ENCODE measurements at places on chromosomes 6 and 20. TPM values are rescaled to one million over a fixed set of nuclear protein-coding genes. Genes with fewer than 3 reads are reported as not detected.

ASF1A gene
- total RNA-seq = 12.6 TPM

CALHM4 gene
- total RNA-seq = not detected

SEL1L2 gene
- total RNA-seq = 3.8 TPM

CCN6 gene
- not detected for total RNA-seq

IMPG1 gene
- total RNA-seq = not detected

KHDC3L gene
- total RNA-seq = not detected

AVP gene
- not detected for total RNA-seq

BCAS4 gene
- total RNA-seq = 9.1 TPM

GRCh38 chr6:140779991-140780596 lies 1352.6 kb upstream of the GJE1 start:
- no peaks in the 10 kb centered on the region for H3K4me1 ChIP-seq
- DNase-seq = no peak
- H3K36me3 ChIP-seq = no peaks in the 10 kb centered on the region

DNA sequence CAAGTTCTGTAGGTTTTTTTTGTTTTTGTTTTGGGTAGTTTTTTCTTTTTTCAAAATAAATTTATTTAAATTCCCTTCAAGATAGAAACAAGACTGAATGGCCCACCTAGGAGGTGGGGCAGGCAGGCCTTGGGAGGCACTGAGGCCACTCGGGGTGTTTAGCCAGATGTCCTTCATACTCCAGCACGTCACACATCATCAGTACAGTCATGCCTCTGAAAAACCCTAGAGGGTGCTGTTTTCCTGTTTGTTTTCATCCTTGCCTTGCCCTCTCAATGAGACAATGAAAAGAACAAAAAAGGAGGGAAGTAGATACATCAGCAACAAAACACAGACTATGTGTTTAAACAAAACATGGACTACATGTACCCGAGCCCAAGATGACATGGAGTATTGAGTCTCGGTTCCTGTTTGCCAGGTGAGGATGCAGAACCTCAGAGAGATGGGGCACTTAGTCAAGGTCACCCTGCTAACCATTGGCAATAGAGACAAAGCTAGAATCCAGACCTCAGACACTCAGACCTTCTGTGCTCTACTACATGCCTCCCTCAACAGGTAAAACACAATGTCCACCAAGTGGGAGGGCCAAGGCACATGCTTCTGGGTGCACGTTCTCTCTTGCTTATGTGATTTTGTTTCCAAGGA lies 26.8 kb upstream of the CLIC5 start:
- no peaks in the 10 kb centered on the region for H3K4me1 ChIP-seq
- no peak overlapping the region for H3K27ac ChIP-seq
- DNase-seq = no peak
- H3K36me3 ChIP-seq = no peaks in the 10 kb centered on the region

- H3K4me1 ChIP-seq = no peaks in the 10 kb centered on the region
- no peak overlapping the region for H3K27ac ChIP-seq
- H3K4me3 ChIP-seq = no peak overlapping the region
These were observed 46.7 kb downstream of the TBC1D7 start for GRCh38 chr6:13281686-13282085.

GRCh38 chr20:43925801-43926200 lies 11.1 kb downstream of the TOX2 start:
- no peaks in the 10 kb centered on the region for H3K27me3 ChIP-seq
- no peaks in the 10 kb centered on the region for H3K4me1 ChIP-seq
- H3K27ac ChIP-seq = no peak overlapping the region
- DNase-seq = no peak
- no peak overlapping the region for H3K4me3 ChIP-seq
- no peaks in the 10 kb centered on the region for H3K36me3 ChIP-seq

DNA sequence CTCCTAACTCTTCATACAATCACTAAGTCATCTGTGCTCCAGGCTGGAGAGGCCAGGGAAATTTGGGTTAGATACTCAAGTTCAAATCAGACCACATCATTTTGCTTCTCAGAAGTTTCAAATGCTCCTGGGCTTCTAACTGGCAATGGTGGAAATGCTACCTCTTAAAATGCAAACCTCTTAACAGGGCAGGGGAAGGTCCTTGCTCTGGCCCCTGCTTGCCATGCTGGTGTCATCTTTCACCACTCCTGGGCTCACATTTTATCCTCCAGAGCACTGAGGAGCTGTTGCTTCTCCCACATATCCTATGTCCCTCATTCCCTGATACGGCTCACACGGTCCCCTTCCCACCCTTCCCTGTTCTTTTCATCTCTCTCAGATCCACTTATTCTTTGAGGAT lies 41.8 kb upstream of the NT5E start:
- H3K27ac ChIP-seq = no peak overlapping the region
- DNase-seq = no peak
- H3K36me3 ChIP-seq = no peaks in the 10 kb centered on the region
- no peak overlapping the region for H3K4me3 ChIP-seq
- H3K4me1 ChIP-seq = no peaks in the 10 kb centered on the region
- no peaks in the 10 kb centered on the region for H3K27me3 ChIP-seq

GRCh38 chr6:65123521-65123920 lies 583.5 kb downstream of the EYS start:
- no peaks in the 10 kb centered on the region for H3K4me1 ChIP-seq
- DNase-seq = no peak
- no peak overlapping the region for H3K27ac ChIP-seq
- no peaks in the 10 kb centered on the region for H3K36me3 ChIP-seq
- H3K4me3 ChIP-seq = no peak overlapping the region
- H3K27me3 ChIP-seq = no peaks in the 10 kb centered on the region

Data from uterus (tissue), 4 donors.